ENCODE measurements at places on chromosomes 7 and 10.

DNA sequence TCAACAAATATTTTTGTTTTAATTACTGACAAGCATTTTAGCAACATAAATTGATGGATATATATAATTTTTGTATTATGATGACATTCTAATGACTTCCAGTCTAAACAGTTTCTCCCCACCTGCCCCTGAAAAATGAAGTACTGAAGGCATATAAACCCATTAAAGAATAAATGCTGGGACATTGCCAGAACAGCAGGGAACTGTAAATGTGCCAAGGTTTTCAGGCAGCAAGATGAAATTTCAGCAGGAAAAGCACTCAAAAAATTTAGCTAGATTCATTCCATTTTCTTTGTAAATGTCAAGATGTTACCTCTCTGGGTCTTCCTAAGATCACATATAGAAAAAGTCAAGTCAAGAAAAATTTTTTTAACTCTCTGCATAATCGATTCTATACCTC, 11.0 kb upstream of the TLL2 start:
- DNase-seq, result no peak

DNA sequence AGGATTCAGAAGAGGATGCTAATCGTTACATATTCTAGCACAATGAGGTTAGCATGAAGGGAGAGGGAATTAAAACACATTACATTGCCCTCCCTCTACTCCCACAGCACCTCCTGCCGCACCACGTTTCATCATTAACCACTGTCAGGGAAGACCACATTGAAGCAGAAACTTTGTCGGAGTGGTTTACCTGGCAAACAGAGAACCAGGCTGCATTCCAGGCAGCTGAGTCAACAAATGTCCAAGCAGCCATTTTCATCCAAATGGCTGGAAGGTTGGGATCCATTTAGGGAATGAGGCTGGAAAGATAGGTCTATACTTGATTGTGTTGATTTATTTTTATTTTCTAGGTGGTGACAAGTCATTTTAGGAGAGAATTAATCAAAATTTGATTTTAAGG, 273.6 kb downstream of the DYNC1I1 start:
- DNase-seq, result peak; percentile 58

- no peak for DNase-seq
Measured at GRCh38 chr7:150877536-150877935, 25.2 kb downstream of the AOC1 start.

DNA sequence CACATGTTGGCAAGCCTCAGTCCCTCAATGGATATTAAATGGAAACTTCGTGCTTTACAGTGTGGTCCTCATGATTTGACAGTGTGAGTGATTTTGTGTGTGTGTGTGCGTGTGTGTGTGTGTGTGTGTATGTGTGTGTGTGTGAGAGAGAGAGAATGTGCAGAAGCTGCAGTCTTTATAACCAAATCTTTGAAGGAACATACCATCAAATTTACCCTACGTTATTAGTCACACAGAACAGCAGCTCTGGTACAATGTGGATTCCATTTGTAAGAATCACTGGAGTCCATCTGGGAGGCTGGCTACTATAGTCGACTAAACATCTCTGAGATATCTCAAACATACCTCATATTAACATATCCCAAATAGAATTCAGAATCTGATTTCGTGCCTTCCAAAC, 928.0 kb upstream of the POT1 start:
- no peak for DNase-seq

DNA sequence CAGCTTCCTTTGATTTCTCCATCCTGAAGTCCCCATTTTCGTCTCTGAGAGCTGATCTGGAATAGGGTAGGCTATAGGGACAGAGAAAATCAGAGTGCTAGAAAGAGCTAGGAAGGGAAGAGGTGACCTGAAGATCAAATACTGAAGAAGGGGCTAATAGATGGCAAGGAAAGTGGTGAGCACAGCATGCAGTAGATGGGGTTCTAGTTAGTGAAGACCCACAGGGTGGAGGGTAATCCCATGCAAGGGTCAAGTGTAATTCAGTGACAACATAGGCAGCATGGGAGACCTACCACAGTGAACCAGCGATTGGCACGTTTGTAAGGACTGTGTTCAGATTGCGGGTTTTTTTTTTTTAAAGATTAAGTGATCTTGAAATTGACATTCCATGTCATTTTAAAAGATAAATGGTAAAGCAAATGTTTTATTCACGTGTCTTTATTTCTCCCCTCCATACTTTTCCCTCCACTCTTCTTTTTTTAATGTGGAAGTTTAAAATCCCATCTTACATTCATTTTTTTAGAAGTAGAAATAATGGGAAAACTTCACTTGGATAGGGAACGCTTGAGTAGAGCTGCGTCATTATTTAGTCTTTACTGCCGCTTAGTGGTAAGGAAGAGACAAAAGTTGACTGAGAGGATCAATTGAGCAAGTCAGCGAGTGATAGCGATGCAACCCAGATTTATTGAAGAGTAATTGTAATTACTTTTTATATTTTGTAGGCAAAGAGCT, 21.0 kb upstream of the ABI1 start:
- peak; percentile 46 for DNase-seq

GRCh38 chr7:96330193-96330592, 8.3 kb upstream of the SLC25A13 start:
- DNase-seq, result no peak

GRCh38 chr10:117532451-117533107, 10.0 kb upstream of the EMX2 start:
- DNase-seq, result no peak

- DNase-seq, result no peak
Measured at GRCh38 chr10:130214431-130214830, 78.2 kb downstream of the GLRX3 start.

GRCh38 chr10:45471531-45472310, 97.7 kb downstream of the ALOX5 start:
- no peak for DNase-seq

- DNase-seq, result no peak
Measured at GRCh38 chr7:134016942-134017303, 110.2 kb upstream of the LRGUK start.

DNA sequence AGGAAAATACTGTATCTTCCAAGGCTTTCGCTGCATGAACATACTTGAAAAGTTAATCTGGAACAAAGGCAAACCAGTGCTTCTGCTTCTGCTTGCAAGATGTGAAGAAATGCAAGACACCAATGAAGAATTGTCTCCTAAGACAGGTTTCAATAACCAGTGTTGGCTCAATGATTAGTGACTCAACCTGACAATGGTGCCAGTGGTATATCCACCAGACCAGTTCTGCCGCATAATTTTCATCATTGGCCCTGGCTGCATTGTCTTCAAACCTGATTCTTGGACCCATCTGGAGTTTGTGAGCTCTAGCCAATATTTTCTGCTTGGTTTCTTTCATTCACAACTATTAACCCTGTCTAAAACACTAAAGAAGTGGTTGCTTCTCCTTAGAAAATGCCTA, 13.6 kb upstream of the STAMBPL1 start:
- DNase-seq, result no peak

DNA sequence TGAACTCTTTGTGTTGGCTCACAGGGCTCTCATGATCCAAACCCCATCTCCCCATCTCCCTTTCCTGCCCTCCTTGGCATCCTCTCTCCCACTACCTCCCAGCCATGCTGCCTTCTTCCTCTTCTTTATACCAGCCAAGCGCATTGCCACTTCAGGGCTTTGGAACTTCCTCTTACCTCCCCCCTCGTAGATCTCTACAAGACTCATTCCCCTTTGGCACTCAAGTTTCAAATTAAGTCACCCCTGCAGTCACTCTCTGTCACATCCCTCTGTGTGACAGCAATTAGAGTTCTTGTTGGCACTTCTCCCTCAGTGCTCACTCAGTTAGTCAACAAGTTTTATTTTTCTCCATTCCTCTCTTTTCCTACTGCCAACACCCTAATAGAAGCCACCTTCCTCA, 20.8 kb upstream of the NRP1 start:
- no peak for DNase-seq

- DNase-seq, result no peak
Measured at GRCh38 chr7:132650498-132650897, 74.2 kb upstream of the PLXNA4 start.

DNA sequence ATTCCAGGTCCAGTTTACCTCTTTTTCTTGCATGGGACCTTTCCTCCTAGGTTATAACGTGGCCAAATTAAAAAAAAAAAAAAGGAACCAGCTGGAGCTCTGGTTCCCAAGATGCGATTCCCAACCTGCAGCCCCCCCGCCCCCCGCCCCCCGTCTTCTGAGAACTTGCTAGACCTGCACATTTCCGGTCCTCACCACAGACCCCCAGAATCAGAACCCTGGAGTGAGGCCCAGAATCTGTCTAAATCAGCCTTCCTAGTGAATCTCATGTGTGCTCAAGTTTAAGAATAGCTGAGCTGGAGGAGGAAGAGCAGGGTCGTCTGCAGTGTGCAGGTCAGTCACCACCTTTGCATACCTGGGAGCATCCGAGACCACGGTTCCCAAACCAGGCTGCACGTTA, 144.2 kb downstream of the KLF6 start:
- no peak for DNase-seq

GRCh38 chr10:3195726-3196125, 23.1 kb upstream of the PITRM1 start:
- DNase-seq, result no peak

DNA sequence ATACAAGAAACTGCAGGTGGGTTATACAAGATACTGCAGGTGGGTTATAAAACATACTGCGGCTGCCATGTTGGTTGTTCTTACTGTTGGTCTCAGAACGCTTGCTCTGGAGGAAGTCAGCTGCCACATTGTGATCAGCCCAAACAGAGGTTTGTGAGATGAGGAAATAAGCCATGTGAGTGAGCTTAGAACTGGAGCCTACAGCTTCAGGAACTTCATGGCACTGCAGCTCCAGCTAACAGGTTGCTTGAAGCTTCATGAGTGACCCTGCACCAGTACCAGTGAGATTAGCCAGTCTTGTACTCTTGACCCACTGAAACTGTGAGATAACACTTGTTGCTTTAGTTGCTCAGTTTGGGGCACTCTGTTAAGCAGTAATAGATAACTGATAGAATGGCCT, 74.5 kb upstream of the PRKCQ start:
- DNase-seq, result no peak

- no peak for DNase-seq
Measured at GRCh38 chr10:30433306-30433729, 666 bp upstream of the MAP3K8 start.

- DNase-seq, result peak; percentile 13
Measured at GRCh38 chr7:155533827-155534690, 12.3 kb downstream of the CNPY1 start.

- no peak for DNase-seq
Measured at GRCh38 chr7:142438235-142438922, 180.5 kb upstream of the PRSS58 start.

GRCh38 chr7:35854311-35854710, 53.5 kb downstream of the SEPTIN7 start:
- DNase-seq, result no peak

DNA sequence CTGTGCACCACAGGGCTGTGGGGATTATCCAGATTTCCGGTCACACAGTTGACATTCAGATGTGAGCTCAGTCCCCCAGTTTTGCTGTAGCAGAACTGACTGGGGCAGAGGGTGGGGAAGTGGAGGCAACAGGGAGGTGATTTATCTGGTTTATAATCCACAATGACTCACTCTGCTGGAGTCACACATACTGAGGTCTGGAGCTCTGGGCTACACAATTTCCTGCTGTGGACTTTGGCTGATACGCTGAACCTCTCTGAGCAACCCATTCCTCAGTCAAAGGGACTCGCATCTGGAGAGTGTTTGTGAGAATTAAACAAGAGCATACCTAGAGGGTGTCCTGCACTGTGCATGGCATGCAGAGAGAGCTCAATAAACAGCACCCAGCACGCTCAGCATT, 64.8 kb upstream of the PLPP4 start:
- no peak for DNase-seq

- no peak for DNase-seq
Measured at GRCh38 chr10:94088926-94089381, 95.2 kb downstream of the PLCE1 start.

GRCh38 chr7:101572156-101572555, 56.9 kb downstream of the MYL10 start:
- DNase-seq, result no peak

DNA sequence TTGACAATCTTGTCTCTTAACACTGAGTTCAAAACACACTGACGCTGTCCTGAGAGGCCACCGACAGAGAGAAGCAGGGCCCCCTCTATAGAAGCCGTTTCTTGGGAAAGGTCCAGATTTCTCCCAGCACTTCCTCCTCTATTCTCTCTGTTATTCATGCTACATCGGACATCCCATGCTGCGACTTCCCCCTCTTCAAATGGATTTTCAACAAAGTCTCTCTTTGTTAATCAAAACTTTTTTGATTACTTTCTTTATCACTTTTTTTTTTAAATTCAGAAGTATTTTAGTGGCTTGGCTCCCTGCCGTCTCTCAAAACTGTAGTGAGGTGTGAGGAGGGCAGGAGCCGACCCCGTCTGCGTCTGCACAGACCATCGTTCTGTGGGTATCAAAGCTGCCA, 298.9 kb upstream of the PITRM1 start:
- DNase-seq, result no peak

- no peak for DNase-seq
Measured at GRCh38 chr7:105650382-105650970, 69.2 kb upstream of the EFCAB10 start.

- DNase-seq, result no peak
Measured at GRCh38 chr7:29019896-29020295, 61.8 kb upstream of the TRIL start.

GRCh38 chr10:105259201-105259600, 618.1 kb downstream of the SORCS3 start:
- no peak for DNase-seq

DNA sequence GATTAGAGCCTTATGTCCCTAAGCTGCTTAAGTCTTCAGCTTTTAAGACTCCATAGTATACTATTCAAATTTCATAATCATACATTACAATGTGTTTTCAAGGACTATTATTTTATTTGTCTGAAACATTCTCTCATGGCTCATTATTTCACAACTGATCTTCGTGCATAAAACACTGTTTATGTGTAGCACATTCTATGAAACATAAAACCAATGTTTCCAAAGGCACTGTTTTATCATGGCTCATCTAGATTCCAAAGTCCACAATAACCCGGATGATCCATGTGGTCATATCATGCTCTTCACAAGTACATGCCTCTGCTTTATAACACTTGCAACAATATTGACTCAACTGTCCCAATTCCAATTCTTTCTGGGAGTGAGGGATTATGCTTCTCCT, 806.1 kb downstream of the TNS3 start:
- no peak for DNase-seq

GRCh38 chr10:93751832-93752231, 5.9 kb upstream of the LGI1 start:
- DNase-seq, result no peak

Data from NCI-H748 treated with DMSO at 0.1 percent for 48 hours (cell line).